Ovary (tissue), 10 donors: ENCODE measurements at places on chromosomes 4 and X. TPM values are rescaled to one million over a fixed set of nuclear protein-coding genes. Genes with fewer than 3 reads are reported as not detected.

GRCh38 chrX:72176981-72177380, 4.6 kb upstream of the PIN4 start:
- H3K27ac ChIP-seq, result no peak overlapping the region
- H3K4me3 ChIP-seq, result no peak overlapping the region
- DNase-seq, result peak; percentile 15
- H3K4me1 ChIP-seq, result no peaks in the 10 kb centered on the region

- H3K4me1 ChIP-seq, result peaks cover 2% of the 10 kb centered on the region
- no peak overlapping the region for H3K27ac ChIP-seq
- peak; percentile 68 for DNase-seq
Observed at GRCh38 chr4:6308899-6309643, 39.4 kb downstream of the WFS1 start.

- no peak overlapping the region for H3K4me3 ChIP-seq
- H3K36me3 ChIP-seq, result no peaks in the 10 kb centered on the region
- no peaks in the 10 kb centered on the region for H3K4me1 ChIP-seq
- no peak overlapping the region for H3K27ac ChIP-seq
- DNase-seq, result no peak
Observed at GRCh38 chr4:10607206-10607605, 77.4 kb downstream of the CLNK start.

- no peak overlapping the region for H3K4me3 ChIP-seq
- no peaks in the 10 kb centered on the region for H3K4me1 ChIP-seq
- no peak for DNase-seq
- H3K27me3 ChIP-seq, result no peaks in the 10 kb centered on the region
Observed at GRCh38 chr4:154727540-154727939, 16.3 kb upstream of the LRAT start.

DNA sequence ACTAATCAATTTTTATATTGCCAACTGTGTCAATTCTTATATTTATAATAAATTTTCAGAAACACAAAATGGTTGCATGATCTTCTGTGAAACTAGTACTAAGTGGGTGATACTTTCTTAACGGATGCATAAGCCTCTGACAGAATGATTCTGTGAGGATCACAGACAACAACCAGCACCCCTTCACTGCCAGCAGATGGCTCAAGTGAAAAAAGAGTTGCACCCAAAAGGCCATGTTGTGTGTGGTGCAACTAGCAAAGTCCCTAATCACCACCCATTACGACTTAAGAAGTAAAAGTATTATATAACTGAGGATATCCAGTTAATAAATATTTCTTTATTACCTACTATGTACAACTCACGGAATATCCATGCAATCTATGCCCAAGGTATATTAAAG, 334.0 kb downstream of the PCDH19 start:
- no peak overlapping the region for H3K4me3 ChIP-seq
- H3K36me3 ChIP-seq, result no peaks in the 10 kb centered on the region
- no peak overlapping the region for H3K27ac ChIP-seq

- H3K27ac ChIP-seq, result no peak overlapping the region
- no peaks in the 10 kb centered on the region for H3K4me1 ChIP-seq
- no peaks in the 10 kb centered on the region for H3K36me3 ChIP-seq
- DNase-seq, result no peak
- H3K4me3 ChIP-seq, result no peak overlapping the region
Observed at GRCh38 chr4:17771284-17771908, 10.0 kb downstream of the FAM184B start.

- no peaks in the 10 kb centered on the region for H3K36me3 ChIP-seq
- DNase-seq, result no peak
Observed at GRCh38 chr4:20832826-20833225, 132.6 kb downstream of the PACRGL start.

DNA sequence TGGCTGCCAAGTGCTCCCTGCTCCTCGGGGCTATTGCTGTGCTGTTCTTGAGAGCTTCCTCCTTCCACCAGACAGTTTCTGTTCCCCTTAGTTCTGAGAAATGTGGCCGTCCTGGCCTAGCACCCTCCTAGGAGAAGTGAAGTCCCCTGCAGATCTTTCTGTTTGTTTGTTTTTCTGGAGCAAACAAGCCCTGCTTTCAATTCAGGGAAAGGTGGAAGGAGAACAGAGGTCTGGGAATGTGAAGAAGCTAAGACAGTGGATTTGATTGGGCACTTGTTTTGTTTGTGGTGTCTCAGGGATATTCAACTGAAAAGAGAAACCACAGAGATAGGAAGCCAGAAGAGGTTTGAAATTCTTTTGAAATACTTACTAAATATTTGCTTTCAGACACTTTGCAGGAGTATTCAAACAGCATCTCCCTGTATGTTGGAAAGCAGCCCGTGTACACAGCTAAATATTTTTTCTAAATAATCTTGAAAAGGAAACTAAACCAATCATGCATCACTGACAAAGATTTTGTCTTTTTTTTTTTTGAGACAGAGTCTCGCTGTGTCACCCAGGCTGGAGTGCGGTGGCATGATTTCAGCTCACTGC, 36.5 kb upstream of the PPM1K start:
- H3K36me3 ChIP-seq, result no peaks in the 10 kb centered on the region
- H3K27me3 ChIP-seq, result no peaks in the 10 kb centered on the region
- DNase-seq, result no peak

DNA sequence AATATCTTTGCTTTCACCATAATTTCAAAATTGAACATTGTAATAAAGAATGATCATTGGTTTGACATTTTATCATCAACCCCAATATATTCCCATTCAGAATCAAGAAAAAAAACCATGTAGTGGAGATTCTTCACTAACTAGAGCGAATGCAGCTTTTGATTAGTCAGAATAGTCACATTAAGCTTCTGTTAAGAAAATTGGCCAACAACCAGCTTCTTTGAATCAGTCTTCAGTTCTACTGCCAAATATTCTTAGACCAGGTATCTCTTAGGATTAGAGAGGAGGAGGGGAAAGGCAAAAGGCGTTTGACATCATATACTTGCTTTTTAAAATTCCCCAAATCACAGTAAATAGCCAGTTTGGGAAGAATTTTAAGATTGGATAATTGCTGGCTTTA, 22.2 kb upstream of the TBC1D8B start:
- H3K4me3 ChIP-seq, result no peak overlapping the region
- H3K27me3 ChIP-seq, result no peaks in the 10 kb centered on the region
- H3K36me3 ChIP-seq, result no peaks in the 10 kb centered on the region
- no peaks in the 10 kb centered on the region for H3K4me1 ChIP-seq

GRCh38 chr4:42278709-42279324, 118.5 kb upstream of the SHISA3 start:
- H3K27ac ChIP-seq, result no peak overlapping the region
- DNase-seq, result no peak
- H3K4me3 ChIP-seq, result no peak overlapping the region
- no peaks in the 10 kb centered on the region for H3K4me1 ChIP-seq

- no peaks in the 10 kb centered on the region for H3K4me1 ChIP-seq
- H3K36me3 ChIP-seq, result no peaks in the 10 kb centered on the region
- H3K4me3 ChIP-seq, result no peak overlapping the region
- no peak overlapping the region for H3K27ac ChIP-seq
- H3K27me3 ChIP-seq, result no peaks in the 10 kb centered on the region
- no peak for DNase-seq
Observed at GRCh38 chr4:1396806-1397455, 9.3 kb downstream of the NKX1-1 start.

- no peaks in the 10 kb centered on the region for H3K4me1 ChIP-seq
- DNase-seq, result peak; percentile 18
- H3K27me3 ChIP-seq, result no peaks in the 10 kb centered on the region
- H3K4me3 ChIP-seq, result no peak overlapping the region
- no peak overlapping the region for H3K27ac ChIP-seq
- no peaks in the 10 kb centered on the region for H3K36me3 ChIP-seq
Observed at GRCh38 chr4:77193511-77194102, 36.6 kb downstream of the CCNG2 start.

DNA sequence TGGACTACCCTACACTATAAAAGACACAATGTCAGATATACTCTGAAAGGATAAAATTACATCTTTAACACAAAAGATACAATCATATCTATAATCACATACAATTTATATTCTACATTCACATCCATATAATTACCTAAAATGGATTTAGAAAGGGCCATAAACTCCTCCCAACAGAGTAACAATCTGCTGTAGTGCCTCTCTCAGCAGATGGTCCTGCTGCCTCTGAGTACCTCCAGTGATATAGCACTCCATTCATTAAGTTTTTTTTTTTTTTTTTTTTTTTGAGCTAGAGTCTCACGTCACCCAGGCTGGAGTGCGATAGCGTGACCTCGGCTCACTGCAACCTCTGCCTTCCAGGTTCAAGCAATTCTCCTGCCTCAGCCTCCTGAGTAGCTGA, 7.4 kb downstream of the ANKRD37 start:
- no peaks in the 10 kb centered on the region for H3K27me3 ChIP-seq

DNA sequence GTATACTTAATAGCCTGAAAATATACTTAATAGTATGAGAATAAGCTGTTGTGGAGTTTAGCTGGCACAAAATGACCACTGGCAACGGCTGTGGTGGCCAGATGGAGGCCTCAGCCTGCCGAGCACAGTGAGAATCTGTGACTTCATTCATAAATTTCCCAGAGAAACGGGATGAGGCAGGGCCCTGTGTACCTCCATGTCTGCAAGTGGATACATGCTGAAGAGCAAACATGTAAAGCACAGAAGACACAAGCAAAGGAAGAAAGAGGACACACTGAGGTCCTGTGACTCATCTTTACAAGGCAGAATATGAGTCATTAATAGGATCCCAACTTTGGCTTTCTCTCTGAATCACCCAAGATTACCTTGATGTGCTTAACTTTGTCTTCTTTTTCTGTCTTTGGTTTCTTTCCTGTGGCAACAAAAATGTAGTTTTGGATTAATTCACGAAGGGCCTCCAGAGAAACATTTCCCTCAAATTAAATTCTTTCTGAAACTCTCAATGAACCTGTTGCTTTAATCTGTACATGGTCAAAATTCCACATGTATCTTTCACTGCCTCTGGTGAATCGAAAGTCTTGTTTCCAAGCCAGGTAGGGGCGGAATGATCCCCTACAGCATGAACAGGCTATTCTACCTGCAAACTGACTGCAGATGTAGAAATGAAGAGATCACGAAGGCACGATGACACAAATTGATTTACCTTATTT, 56.4 kb downstream of the IRF2 start:
- H3K36me3 ChIP-seq, result no peaks in the 10 kb centered on the region
- no peak overlapping the region for H3K4me3 ChIP-seq
- H3K4me1 ChIP-seq, result peaks cover 18% of the 10 kb centered on the region
- no peak for DNase-seq
- no peak overlapping the region for H3K27ac ChIP-seq

DNA sequence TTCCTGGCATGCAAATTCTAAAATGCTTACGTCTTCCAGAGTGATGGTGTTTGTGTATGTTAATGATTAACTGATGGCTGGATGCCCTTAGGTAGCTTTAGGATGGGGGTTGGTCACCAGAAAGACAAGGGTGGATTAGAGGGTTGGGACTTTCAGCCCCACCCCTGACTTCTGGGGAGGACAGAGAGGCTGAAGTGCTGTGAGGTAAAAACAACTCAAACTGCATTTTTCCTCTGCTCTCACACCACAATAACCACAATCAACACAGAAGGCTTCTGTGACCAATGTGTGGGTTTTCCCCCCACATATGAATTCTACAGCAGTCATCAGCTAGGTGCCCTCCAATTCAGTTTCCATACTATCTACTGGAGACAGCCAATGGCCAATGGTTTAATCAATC, 18.7 kb upstream of the DDIT4L start:
- no peaks in the 10 kb centered on the region for H3K4me1 ChIP-seq
- no peak overlapping the region for H3K27ac ChIP-seq
- no peaks in the 10 kb centered on the region for H3K27me3 ChIP-seq
- H3K4me3 ChIP-seq, result no peak overlapping the region

GRCh38 chr4:36422607-36423006, 141.2 kb downstream of the DTHD1 start:
- no peaks in the 10 kb centered on the region for H3K27me3 ChIP-seq
- no peak overlapping the region for H3K4me3 ChIP-seq
- H3K36me3 ChIP-seq, result no peaks in the 10 kb centered on the region
- H3K27ac ChIP-seq, result no peak overlapping the region

GRCh38 chr4:68218044-68218443, 27.4 kb downstream of the TMPRSS11B start:
- H3K4me1 ChIP-seq, result no peaks in the 10 kb centered on the region
- no peak overlapping the region for H3K27ac ChIP-seq

DNA sequence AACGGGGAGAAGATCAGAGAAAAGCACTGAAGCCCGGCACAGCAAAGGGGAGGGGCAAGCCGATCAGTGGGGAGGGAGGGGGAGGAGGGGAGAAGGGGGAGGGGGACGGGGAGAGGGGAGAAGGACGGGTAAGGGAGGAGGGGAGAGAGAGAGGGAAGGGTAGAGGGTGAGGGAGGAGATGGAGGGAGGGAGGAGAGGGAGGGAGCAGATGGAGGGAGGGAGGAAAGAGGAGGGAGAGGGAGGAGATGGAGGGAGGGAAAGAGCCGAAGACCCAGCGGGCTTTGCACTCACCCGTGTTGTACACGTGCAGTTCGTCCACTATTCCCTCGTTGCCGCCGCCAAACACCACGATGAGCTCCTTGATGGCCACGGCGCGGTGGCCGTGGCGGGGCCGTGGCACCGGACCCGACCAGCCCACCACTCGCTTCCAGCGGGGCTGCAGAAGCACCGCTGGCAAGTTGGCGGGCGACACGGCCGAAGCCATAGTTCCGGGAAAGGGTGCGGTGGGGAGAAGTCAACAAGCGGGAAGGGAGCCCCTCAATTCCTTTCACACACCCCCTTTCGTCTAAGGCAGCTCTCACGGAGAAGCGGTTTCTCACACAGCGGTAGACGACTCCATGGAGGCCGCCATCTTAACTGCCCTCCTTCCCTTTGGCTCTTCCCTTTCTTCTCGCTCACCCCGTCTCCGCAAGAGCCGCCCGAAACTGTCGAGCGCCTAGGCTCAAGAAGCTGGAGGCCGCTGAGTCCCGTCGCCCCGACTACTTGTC, 1.1 kb downstream of the HCFC1 start:
- H3K4me3 ChIP-seq, result peak overlapping the region; percentile 83
- peak; percentile 73 for DNase-seq

DNA sequence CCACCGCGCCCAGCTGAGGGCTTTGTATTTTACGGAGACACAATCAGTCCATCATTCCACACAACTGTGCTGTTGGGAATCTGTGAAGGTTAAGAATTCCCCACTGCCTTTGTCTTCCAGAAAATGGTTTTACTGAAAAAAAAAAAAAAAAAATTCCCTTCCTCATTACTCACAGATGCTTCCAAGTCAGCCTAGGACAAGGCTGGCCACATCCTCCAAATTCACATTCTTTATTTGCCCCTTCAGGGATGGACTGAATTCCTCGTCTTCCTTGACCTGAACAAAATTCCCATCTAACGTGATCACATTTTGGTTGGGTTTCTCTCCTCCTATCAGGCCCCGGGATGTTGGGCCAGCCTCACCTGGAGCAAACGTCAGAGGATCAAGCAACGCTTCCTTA, 130.3 kb downstream of the DHRSX start:
- no peak for DNase-seq
- H3K4me3 ChIP-seq, result no peak overlapping the region
- H3K27ac ChIP-seq, result no peak overlapping the region
- H3K27me3 ChIP-seq, result no peaks in the 10 kb centered on the region
- H3K36me3 ChIP-seq, result no peaks in the 10 kb centered on the region
- no peaks in the 10 kb centered on the region for H3K4me1 ChIP-seq

Gene PSAPL1
- total RNA-seq, result not detected

Gene GLRB
- 1.8 TPM for total RNA-seq

Gene SPP1
- 14.3 TPM for total RNA-seq

Gene SMPX
- 0.67 TPM for total RNA-seq

Gene GUCY1A1
- 4.5 TPM for total RNA-seq

Gene MGARP
- total RNA-seq, result 18.3 TPM

Gene PRR32
- not detected for total RNA-seq
